ENCODE measurements at places on chromosomes 13 and 19.

DNA sequence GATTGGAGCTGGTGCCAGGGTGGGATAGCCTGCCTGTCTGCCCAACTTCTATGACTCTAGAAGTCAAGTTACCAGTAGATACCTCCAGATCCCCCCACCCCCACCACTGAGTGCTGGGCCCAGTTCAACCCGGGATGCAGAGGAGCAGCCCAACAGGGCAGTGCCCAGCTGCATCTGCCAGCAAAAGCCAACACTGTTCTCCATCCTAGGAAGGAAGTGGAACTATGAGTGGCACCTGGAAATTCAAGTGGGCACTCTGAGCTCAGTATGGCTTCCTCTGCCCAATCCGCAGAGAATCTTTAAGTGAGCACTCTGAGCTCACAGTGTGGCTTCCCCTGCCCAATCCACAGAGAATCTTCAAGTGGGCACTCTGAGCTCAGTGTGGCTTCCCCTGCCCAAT is 14.2 kb downstream of the TUBGCP3 start:
- no peak for DNase-seq

- no peak for DNase-seq
Observed at GRCh38 chr13:98706446-98707110, 45.9 kb downstream of the SLC15A1 start.

- no peak for DNase-seq
Observed at GRCh38 chr13:21066946-21067345, 5.6 kb upstream of the LATS2 start.

- DNase-seq: no peak
Observed at GRCh38 chr19:41903193-41903953, 20.4 kb downstream of the ARHGEF1 start.
